Smooth muscle cell of the pulmonary artery (primary cell): ENCODE measurements at places on chromosomes 11 and 22. TPM values are rescaled to one million over a fixed set of nuclear protein-coding genes. Genes with fewer than 3 reads are reported as not detected.

The KCNQ1 gene
- not detected in 2 replicates for total RNA-seq

The KIF18A gene
- 3.8 and 6.8 TPM in 2 replicates for total RNA-seq

The IGSF9B gene
- 0.73 and 2.2 TPM in 2 replicates for total RNA-seq

The C11orf21 gene
- 0.07 and 0.20 TPM in 2 replicates for total RNA-seq
